ENCODE measurements at places on chromosomes 2 and 18.

DNA sequence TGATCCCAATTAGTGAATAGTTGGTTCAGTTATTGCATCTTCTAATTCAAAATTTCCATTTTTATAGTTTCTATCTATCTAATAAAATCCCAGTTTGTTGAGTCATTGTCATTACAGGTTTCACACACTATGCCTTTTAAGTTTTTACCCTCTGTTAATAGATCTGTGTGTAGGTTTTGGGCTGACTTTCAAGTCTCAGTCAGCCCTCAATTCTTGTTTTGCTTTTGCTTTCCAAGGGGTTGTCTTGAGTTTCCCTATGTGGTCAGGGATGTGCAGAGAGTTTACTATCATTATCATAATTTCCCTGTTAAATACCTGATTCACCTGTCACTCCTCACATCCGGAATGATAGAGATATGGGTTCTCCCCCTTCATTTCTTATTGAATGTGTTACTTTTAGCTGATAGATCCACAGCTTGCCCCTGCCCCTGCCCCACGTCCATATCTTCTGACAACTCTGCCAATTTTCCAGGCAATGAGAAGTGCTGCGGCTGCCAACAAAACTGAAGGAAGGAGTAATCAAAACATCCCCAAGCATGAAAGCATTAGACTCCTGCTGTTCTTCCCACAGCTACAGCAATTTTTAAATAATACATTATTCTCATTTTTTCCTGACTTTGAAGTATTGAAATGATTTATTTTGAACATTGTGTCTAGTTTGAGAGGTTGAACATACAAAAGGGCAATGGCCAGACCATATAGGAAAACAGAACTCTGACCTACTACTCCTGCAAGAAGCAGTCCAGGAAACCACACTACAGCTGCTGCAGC, 1064.8 kb downstream of the SUCLG1 start:
- peak; percentile 67 for DNase-seq

DNA sequence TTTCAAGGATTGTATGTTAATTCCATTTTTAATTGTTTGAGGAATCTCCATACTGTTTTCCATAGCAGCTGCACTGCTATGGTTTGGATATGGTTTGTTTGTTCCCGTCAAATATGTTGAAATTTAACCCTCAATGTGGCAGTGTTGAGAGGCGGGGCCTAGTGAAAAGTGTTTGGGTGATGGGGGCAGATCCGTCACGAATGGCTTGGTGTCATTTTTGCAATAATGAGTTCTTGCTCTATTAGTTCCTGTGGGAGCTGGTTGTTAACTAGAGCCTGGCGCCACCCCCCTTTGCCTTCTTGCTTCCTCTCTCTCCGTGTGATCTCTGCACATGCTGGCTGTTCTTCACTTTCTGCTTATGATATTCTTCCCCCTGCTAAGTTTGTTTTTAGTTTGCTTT, 71.4 kb upstream of the LDLRAD4 start:
- no peak for DNase-seq

DNA sequence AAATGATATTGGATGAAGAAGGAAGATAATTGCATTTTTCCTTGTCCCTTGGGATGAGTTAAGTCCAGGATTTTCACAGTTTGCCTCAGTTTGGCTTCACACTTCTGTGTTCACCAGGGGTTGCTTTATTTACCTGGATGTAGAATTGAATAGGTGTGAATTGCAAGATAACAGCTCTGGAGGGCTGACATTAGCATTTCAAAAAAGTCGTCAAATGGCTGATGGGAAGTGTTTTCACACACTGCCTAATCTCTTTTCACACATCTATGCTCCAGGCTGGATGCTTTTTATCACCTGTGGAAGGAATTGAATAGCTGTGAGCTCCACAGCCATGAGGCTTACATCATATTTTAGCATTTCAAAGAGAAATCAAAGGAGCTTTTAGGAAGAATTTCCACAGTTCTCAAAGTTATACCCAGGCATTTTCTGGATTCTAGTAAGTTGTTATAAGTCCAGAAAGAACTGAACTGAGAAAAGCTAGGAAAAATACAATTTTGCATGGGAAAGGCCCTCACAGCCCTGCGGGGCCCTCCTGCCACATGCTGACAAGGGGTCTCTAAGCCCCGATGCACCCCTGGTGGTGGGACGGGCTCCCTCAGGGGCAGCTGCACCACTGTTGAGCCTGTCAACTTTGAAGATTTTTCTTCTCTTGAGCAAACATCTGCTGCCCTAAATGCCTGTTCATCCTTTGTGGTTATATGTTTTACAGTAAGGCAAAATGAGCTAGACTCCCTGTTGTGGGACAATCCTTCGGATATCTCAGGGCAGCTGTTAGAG, 43.9 kb downstream of the TEX51 start:
- no peak for DNase-seq

GRCh38 chr2:240780023-240780700, 39.9 kb downstream of the KIF1A start:
- no peak for DNase-seq

GRCh38 chr2:150477347-150477746, 10.1 kb downstream of the RND3 start:
- DNase-seq: no peak

GRCh38 chr2:71477231-71477691, 23.9 kb downstream of the DYSF start:
- no peak for DNase-seq

DNA sequence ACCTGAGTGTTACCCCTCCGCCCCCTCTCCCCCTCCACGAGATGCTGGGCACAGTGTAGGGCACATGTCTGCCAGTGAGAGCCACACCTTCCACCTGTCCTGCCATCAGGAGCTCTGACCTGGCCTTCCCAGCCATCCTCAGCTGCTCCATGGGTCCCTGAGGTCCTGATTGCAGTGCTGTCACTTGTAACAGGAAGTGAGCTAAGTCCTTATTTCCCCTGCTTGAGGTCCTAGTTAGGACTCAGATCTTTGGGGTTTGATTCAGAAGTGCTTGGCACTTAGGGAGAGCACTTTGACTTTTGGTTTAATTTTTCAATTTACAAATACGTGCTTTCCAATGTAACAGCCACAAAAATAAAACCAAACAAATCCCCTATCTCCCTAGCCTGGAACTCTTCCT, 125.5 kb downstream of the WDSUB1 start:
- no peak for DNase-seq

DNA sequence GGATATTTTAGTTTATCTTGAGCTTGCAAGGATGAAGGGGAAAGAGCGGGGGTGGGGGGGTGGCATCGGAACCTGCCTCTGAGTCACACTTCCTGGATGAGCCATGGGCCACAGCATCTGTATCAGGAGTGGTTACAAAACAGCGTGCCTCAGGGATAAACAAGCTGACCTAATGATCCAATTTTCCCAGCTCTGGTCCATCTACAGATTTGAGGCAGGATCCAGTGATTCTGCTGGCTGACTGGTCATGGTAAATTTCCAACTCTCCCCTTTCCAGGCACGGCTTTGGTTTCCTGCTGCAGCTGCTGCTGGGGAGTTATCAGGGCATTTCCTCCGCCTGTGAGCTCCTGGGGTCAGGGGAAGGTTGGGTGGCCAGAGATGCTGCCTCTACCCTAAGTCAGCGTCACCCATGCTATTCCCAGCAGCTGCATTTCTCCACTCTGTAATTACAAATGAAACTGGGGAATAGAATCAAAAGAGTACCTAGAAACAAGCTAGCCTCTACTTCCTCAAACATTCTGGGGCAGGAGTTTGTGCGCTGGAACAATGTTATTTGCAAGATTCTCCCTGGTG, 4.7 kb upstream of the HPCAL1 start:
- no peak for DNase-seq

- peak; percentile 90 for DNase-seq
Observed at GRCh38 chr2:27428978-27429541, 629 bp downstream of the NRBP1 start.

GRCh38 chr2:9167718-9168657, 38.6 kb upstream of the ASAP2 start:
- DNase-seq: no peak

DNA sequence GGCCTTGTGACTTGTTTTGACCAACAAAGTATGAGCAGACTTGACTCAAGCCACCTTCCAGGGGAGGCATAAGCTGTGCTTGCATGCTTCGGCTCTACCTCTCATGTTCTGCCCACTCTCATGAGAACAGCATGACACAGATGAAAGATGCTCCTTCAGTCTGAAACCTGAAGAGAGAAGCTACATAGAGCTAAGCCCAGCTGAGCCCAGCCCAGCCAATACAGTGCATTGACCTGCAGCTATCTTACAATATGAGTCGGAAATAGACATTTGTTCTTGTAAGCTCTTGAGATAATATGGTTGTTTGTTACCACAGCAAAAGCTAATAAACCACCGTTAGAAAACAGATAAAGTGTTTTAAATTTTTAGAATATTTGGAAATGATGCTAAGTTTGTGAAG, 426.7 kb upstream of the PKDCC start:
- DNase-seq: no peak

GRCh38 chr2:677056-677958, at the start of gene TMEM18:
TSS of gene TMEM18 (minus strand) at chr2:677406. CDS start at chr2:677345, 61 bp downstream.
- peak; percentile 98 for DNase-seq

DNA sequence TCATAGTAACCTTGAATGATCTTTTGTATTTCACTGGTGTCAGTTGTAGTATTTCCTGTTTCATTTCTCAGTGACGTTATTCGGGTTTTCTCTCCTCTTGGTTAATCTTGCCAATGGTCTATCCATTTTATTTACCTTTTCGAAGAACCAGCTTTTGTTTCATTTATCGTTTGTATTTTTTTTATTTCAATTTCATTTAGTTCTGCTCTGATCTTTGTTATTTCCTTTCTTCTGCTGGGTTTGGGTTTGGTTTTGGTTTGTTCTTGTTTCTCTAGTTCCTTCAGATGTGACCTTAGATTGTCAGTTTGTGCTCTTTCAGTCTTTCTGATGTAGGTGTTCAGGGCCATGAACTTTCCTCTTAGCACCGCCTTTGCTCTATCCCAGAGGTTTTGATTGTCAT, 36.7 kb downstream of the SP140 start:
- no peak for DNase-seq

DNA sequence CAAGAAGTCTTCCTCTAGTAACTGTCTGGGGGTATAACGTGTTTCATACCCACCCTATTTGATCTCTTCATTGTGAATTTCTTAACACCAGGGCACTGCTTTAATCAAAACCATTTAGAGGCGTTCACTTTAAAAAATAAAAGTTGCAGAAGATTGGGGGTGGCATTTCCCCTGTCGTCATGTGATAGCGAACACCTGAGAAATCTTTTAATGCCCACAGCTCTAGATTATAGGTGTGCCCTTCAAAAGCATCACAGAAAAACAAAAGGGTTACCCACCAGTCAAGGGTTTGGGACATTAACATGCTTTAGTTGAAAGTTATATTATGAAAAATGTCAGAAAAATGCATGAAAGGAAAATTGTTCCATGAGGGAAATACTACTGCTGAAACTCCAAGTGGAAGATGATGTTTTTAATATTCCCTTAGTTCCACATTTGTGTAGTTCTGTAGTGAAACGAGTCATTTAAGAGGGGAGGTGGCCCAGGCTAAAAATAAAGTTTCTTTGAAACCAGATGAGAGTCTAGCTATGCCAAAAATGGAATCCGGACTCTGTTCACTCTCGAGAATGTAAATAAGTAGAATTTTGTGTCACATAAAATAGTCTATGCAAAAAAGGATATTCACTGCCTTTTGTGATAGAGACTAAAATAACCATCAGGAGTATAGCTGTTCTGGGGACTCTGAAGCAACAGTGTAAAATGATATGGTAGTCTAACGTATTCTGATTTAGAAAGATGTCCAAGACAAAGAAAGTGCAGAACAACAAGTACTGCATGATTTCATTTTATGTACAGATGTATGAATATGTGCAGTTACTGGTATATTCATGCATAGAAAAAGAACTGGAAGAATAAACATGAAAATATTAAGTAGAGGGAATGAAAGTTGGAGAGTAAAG, 95.3 kb downstream of the TMEM247 start:
- peak; percentile 68 for DNase-seq

DNA sequence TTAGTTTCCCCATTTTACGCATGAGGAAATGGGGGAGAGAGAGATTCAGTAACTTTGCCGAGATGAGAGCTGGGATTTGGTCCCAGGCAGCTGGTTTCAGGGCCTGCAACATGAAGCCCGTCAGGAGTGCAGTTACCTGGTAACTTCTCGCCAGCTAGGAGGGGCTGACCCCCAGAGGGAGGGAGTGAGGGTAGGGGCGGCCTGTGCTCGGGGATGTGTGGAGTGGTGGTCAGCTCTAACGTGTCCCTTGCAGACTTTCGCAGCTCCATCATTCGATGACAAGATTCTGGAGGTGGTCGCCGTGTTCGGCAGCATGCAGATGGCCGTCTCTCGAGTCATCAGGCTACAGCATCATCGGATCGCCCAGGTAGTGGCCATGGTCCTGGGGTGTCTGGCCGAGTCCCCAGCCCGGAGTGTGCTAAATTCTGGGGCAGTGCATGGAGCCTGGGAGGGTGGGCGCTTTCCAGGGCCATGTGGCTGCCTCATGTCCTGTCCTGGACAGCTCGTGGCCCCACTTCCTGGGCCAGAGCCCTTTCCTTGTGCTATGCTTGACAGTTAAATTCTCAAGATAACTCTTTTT, 103.8 kb downstream of the DGKD start:
- DNase-seq: no peak

DNA sequence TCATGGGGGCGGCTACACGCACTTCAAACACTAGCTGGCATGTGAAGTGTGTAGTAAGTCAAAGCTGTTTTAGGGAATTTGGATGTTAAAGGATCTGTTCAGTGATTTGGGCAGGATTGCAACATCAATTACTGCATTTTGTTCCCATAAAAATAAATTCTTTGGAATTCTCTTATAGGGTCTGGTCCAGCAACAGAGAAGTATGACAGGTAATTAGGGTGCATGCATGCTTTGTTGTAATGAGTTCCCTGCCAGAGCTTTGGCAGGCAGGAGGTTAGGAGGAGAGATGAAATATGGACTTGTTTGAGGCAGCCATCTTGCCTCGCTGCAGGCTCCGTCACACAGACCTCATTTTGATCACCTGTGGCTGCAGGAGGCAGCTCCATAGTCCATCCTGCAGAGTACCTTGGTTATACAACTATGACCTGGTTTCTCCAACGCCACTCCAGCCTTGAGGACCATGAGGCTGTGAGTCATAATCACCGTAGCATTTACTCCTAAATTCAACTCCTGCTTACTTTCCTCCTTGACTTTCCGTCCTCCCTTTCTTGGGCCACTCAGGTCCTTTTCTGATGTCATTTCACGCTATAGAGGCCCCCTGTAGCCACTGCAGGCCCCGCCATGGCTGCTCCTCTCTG, 26.5 kb upstream of the EML4 start:
- no peak for DNase-seq

DNA sequence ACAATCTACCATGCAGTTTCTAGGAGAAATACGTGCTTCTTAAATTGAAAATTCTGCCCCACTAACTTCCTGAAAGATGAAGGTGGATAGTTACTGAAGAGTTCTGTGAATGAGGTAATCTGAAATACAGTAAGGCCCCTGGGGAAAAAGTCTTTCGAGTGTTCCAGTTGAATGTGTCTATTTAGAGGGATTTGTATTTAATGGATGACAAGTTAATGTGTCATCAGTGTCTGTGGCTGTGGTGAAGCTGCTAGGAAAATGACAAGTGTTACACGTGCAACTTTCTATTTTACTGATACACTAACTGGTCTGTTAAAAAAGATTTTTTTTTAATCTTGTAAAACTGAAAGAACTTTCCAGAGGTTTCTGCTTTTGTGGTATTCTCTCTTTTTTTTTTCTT, 384.6 kb downstream of the STK39 start:
- no peak for DNase-seq
